Suppressor macrophage treated with lipopolysaccharide for 1 hour (primary cell): ENCODE measurements at places on chromosomes 4 and X.
A peak's percentile ranks its signal among the peaks of the same experiment; 100 is the strongest.

GRCh38 chr4:164614999-164615398 lies 138.9 kb upstream of the SMIM31 start:
- DNase-seq, result no peak

DNA sequence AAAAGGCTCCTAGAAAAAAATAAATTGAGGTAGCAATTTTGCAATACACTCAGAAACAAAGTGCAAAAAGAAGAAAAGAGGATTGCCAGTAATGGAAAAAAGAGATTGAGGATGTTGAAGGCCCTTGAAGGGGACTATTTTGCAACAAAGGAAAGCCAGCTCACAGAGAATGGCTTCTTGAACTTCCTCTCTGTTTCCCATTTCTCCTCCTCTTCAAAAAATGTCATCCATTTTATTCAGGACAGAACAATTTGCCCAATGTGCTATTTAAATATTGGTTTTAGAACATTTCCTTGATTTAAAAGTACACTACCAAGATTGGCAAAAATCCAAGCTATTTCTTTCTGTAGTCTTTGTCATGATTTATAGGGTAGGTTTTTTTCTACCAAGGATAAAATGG lies 60.2 kb downstream of the GASK1B start:
- DNase-seq, result peak; percentile 69

DNA sequence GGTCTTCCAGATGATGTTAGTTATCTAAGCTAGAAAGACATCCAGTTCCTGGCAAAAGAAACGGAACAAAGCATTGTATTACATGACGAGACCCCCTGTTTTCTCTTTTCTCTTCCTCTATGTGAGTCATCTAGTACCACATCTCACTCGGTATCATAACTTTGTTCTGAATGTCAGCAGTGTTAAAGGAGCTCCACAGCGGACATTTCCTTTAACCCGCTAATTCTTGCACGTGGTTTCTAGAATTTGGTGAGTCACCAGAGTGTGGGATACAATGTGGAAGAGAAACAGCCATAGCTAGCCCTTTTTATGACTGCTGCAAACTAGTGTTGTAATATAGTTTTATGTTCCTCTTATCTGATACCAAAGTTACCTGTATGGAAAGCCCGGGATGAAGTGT lies 243.7 kb downstream of the TENM3 start:
- DNase-seq, result peak; percentile 8

GRCh38 chr4:185332575-185333464 lies 62.9 kb downstream of the LRP2BP start:
- no peak for DNase-seq

DNA sequence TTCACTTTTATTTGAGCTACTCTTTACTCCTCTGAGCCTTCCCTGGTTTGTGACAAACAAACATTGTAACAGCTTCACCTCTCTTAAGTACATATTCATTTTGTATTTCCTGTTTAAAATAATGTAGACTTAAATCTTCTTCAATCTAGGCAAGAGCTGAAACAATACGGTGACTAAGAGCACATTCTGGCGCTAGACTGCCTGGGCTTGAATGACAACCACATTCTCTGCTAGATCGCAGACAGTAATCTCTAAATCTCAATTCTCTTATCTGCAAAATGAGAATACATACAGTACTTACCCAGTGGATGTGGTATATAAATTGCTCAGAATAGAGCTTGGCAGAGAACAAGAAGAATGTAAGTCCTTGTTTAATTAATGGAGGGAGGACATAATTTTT lies 144.8 kb downstream of the ARAP2 start:
- DNase-seq, result no peak

DNA sequence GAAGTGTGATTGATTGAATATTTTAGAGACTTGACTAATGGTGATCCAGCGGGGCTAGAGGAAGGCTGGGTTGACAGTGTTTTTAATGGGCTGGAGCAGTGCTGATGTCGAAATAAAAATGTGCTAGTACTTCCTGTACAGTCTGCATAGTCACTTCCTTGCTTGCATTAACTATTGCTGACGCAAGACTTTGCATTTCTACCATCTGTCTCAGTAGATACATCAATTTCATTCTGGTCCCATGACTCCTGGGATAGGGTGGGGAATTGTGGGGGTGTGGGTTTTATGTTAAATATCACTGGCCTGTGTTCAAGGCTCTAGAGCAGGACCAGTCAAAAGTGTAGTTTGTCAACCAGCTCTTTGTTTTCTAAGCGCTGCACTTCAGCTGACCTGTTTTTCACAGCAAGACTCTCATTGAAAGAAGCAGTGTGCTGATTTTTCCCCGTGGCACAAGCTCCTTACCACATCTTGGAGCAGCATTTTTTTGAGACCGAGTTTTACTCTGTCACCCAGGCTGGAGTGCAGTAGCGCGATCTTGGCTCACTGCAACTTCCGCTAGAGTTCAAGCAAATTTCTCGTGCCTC lies 35.2 kb upstream of the PHEX start:
- peak; percentile 76 for DNase-seq
